Cortex of kidney (tissue), 1 donor: ENCODE measurements at places on chromosomes 7 and 10.

GRCh38 chr7:151579644-151580043 lies 59.9 kb upstream of the RHEB start:
- no peak for DNase-seq

GRCh38 chr10:4947635-4948596 lies 15.3 kb upstream of the AKR1C1 start:
- no peak for DNase-seq

- no peak for DNase-seq
Measured at GRCh38 chr7:65216469-65216868, 157.2 kb upstream of the ZNF92 start.

DNA sequence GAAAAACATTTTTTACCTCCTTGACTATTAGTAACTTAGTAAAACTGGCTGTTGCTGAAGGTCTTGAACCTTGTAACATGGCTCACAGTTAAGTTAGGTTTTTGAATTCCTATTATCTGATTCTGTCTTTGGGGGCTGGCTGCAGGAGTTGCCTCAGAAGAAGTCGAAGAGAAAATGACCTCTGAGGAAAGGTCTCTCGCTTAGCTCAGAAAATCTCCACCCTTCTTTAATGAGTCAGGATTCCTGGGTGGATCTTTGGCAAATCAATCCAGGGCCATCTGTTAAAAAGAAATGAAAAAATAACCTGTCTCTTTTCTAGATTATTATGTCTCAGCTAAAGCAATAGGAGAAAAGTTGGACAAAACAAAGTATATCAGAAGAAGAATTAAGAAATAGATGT lies 267.8 kb upstream of the SEMA3C start:
- DNase-seq: no peak

- no peak for DNase-seq
Measured at GRCh38 chr10:69901628-69902505, 100.2 kb downstream of the COL13A1 start.

GRCh38 chr10:31650010-31650409 lies 278.6 kb downstream of the ARHGAP12 start:
- no peak for DNase-seq

DNA sequence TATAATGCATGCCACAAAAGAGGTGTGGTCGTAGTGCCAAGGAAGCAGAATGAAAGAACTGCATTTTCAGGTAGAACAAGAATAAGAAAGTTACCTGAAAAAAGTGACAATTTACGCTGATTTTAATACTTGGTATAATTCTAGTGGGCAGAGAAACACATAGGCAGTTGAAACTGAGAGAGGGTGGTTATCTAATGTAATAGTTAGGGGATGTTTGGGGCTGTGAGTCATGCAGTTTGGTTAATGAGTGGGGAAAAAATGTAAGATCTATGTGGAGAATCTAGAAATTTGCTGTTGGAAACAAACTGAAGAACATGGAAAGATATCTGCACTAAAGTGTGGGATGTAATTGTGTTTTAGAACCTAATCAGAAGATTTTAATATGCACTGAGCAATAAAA lies 33.7 kb downstream of the ZNF37A start:
- DNase-seq: no peak

DNA sequence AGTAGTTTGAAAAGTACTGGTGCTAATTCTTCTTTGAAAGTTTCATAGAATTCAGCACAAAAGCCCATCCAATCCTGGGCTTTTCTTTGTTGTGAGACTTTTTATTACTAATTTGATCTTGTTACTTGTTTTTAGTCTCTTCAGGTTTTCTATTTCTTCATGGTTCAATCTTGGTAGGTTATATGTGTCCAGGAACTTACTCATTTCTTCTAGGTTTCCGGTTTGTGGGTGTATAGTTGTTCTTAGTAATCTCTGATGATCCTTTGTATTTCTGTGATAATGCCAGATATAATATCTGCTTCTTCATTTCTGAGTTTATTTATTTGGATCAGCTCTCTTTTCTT lies 147.5 kb downstream of the RTKN2 start:
- no peak for DNase-seq

DNA sequence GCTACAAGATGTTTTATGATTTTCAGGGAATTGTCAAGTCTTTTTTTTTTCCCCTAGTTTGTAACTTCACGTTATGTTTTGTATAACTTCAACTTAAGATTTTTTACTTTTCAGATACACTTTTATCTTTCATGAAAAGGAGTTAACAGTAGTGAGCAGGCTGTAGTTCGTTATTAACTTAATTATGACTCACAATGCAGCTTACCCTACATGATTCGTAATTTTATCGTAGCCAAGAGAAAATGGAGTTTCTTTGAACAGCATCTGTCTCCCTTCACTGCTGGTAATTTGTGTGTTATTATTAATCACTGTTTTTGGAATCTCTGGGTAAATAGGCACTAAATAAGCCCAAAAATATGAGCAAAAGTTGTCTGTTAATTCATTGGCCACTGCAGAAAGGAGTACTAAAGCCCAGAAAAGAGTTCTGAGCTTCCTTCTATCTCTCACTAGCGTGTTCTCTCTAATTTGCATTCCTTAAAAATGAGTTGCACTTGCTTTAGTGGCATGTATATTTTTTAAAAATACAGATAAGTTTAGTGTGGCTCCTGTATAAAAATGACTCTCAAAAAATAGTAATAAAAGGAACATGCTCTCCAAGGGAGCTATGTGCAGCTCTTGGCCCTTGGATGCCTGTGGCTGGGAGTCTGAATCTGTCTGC lies 36.1 kb downstream of the RALA start:
- no peak for DNase-seq

- DNase-seq: no peak
Measured at GRCh38 chr7:149188637-149189259, 6.6 kb upstream of the ZNF282 start.

- no peak for DNase-seq
Measured at GRCh38 chr10:102247734-102248133, 2.4 kb downstream of the GBF1 start.

- no peak for DNase-seq
Measured at GRCh38 chr10:100339236-100339635, 7.8 kb upstream of the SCD start.

- DNase-seq: no peak
Measured at GRCh38 chr7:34451923-34452322, 206.1 kb upstream of the NPSR1 start.

DNA sequence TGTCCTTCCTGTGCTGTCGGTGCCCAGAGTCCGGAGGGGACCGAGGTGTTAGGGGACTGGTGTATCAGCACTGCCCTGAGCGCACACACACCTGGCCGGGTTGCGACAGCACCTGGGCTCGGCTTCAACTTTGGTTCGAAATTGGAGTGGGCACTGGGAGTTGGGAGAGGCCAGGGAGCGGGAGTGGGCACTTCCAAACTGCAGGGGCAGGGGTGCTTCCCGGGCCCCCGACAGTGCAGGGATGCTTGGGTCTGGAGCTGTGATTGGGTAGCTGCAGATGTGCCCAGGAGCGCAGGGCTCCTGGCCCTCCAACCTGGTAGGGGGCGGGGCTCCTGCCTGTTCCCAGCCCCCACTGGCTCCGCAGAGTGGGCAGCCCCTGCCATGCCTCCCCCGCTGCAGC lies 7.7 kb downstream of the BBS9 start:
- DNase-seq: no peak

- no peak for DNase-seq
Measured at GRCh38 chr10:101140950-101141615, 10.0 kb downstream of the TLX1 start.

DNA sequence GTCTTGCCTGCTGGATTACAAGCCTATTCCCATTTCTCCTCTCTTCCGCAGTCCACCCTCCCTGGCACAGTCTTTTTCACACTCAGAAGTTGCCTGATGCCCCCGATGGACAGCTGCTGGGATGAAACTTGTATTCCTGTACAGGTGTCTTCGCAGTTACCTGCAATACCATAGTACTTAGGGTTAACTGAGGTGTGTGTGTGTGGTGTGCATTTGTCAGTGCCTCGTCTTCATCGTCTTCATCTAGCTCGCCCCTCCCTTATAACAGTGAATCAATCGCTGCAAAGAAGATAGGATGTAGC lies 11.0 kb downstream of the NXPH1 start:
- no peak for DNase-seq

GRCh38 chr10:84452003-84452402 lies 123.6 kb downstream of the CCSER2 start:
- no peak for DNase-seq

DNA sequence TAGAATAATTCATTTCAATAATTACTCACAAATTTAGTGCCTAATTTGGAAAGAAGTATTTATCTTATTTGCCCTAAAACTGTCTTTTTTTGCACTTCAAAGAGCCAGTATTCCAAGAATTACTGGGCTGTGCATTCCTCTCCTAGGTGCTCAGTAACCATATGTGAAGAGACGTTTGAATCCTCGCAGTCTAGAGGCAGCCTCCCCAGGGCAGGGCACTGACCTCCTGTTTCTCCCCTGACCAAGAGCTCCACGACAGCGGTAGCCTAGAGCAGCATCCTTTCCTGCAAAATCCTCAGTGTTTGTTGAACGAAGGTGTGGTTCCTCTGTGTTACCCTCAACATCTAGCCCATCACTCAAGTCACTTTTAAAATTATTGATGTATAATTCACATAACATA lies 113.1 kb downstream of the EEPD1 start:
- DNase-seq: no peak

DNA sequence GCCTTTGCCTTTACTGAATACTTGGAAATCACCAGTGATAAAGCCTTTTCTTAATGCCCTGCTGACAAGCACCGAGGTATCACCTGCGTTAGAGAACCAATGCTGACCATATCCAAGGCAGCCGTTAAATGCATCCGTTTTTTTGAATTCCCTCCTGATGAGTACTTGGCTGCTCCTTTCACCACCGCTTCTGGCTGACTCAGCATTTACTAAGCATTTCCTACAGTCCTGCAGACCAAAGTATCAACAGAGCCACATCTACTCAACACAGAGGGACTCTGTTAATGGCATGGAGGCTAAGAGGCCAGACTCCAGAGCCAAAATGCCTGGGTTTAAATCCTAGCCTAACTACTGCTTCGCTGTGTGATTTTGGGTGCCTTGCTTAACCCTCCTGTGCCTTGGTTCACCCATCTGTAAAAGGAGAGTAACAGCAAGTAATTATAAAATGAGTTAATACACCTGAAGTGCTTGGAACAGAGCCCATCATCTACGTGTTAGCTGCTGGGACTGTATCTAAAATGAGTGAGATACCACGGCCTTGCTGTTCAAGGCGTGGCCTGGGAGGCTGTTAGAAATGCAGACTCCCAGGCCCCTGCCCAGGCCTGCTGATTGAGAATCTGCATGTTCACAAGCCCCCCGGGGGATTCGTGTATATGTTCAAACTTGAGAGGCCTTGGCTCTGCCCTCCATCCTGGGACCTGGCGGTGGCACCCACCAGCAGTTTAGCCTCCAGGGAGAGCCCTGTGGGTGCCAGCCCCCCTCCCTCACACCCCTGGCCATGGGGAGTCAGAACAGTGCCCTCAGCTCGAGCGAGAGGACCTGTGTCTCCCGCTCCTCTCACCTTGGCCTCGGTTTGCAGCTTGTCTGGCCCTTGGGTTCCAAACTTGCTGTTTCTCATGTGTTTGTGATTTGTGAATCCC lies 30.8 kb upstream of the EFCAB10 start:
- DNase-seq: no peak

- DNase-seq: no peak
Measured at GRCh38 chr7:3318874-3319273, 17.8 kb downstream of the SDK1 start.

- DNase-seq: no peak
Measured at GRCh38 chr7:78777829-78778228, 675.6 kb downstream of the MAGI2 start.

- DNase-seq: no peak
Measured at GRCh38 chr7:133513608-133514007, 260.7 kb downstream of the EXOC4 start.

DNA sequence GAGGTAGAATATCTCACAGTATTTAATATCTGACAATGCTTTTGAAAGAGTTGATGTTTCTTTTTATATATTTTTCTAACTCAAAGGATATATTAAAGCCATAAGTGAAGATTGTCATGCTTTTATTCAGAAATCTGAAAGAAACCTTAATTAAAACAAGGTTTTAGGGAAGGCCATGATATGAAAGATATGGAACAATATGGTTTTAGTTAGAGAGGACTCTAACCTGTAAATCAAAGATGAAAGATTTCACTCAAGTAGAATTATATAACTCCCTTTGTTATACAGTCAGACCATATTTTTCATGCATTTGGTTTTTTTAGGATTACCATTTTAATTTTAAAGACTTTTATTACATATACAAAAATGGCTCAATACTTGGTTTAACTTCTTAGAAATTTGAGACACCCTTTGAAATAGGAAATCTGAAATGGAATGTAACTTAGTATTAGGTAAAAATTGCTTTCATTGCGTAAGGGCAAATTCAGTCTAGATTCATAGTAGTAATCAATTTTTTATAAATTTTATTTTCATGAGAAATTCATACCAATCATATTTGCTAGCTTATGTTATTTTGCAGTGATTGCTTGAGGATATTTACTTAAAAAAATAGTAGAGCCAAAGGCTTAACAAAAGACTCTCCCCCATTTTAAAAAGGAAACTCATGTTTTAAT lies 119.8 kb downstream of the TWIST1 start:
- DNase-seq: no peak

GRCh38 chr7:45347804-45348203 lies 190.2 kb downstream of the RAMP3 start:
- no peak for DNase-seq

GRCh38 chr7:47878662-47879061 lies 69.6 kb downstream of the PKD1L1 start:
- no peak for DNase-seq

DNA sequence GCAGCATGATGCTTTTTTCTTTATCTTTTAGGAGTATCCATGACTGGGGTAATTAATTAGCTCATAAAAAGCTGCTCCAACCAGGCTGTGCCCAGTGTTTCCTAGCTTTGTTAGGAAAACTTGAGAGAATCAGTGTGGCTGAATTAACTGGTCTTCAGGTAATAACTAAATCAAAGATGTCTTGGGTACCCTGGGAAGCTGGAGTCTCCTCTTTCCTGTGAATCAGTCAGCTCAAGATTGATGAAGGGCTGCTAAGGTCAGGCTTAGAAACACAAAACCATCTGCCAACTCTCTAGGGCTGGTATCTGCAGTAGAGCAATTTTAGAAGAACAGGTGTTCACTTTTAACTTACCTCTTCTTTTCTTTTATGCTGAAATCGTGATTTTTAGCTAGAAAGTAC lies 21.4 kb upstream of the ATOH7 start:
- no peak for DNase-seq

DNA sequence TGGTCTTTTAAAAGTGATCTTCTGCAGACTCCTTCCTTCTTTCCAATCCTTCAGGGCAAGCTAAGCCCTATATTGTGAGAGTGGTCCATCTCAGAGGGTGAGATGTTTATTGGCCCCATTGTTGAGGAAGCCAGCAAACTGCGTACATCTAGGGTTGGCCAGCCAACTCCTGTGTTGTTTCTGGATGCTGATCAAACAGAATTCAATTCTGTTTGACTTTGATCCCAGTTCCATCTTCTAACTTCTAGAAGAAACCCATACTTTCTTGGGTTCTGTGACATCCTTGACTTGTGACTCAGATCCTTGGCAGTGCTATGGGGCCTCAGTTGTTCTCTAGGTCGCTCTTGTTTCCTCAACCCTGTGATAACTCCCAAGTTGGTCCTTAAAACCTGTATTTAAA lies 116.2 kb downstream of the LSMEM1 start:
- no peak for DNase-seq
